ENCODE measurements at places on chromosomes 6 and 20. TPM values are rescaled to one million over a fixed set of nuclear protein-coding genes. Genes with fewer than 3 reads are reported as not detected.

OOEP gene
- 7.0 TPM for total RNA-seq

DNA sequence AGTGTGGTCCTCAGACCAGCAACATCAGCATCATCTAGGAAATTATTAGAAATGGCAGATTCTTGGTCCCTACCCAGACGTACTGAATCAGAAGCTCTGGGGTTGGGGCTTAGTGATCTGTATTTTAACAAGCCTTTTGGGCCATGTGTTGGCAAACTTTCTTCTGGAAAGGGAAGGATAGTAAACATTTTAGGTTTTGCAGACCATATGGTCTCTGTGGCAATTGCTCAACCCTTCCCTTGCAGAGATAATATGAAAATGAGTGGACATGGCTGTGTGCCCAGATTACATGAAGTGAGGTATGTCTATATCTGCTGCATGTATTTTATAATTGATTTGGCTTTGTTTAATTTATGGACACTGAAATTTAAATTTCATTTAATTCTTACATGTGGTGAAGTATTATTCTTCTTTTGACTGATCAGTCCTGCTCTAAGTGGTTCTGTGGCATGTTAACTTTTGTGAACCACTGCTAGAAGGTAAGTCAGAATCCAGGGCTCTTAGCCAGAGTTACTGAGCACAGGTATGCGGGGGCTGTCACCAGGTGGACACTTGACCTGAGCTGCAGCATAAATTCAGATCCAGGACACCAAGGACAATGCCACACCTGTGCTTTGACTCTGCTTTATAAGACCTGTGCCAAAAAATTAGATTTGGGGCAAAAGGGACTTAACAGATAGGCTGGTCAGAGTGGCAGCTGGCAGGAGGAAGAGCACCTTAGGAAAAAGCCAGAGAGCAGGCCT lies 43.2 kb downstream of the LY86 start:
- no peak for DNase-seq

ADTRP gene
- 0.54 TPM for total RNA-seq

SNX5 gene
- total RNA-seq = 43.0 TPM

DNAH8 gene
- total RNA-seq = 0.05 TPM

DNA sequence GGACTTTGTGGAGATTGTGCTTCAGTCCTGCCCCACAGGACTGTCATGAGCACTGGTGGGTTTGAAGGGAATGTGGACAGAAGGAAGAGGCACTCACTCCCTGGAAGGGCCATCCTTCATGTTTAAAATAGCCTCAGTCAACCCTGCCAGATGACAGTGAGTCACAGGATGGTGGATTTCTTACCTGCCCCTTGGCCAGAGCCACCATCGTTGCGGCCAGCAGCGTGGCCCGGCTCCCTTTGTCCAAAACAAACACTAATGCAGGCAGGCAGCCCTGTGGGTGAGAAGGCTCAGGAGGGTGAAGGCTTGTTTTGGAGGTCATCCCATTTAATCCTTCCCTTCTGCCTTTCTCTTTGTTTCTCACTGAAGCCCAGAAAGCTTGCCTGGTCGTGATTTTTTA lies 422.7 kb downstream of the CD83 start:
- no peak for DNase-seq

DNA sequence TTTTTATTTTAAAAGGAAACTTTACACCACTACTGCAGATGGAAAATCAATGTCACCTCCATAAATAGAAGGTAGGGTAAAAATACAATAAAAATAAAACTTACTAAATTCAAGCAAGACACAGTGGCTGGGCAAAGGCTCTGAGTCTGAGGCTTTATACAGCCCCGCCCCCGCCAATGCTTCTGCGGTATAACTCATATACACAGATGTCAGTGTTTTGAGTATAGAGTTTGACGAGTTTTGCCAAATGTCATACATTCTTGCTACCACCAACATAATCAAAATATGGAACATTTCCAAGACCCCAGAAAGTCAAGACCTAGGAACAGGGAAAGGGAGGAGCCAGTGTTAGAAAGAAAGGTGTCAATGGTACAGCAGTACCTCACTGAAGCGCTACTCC lies 12.8 kb downstream of the NFATC2 start:
- no peak for DNase-seq

OTOR gene
- total RNA-seq = not detected

CCN2 gene
- total RNA-seq = 373 TPM

Data from Calu3 (cell line).